Muscle of leg (tissue), 16 donors: ENCODE measurements at places on chromosomes 1 and 21. TPM values are rescaled to one million over a fixed set of nuclear protein-coding genes. Genes with fewer than 3 reads are reported as not detected.

- H3K4me3 ChIP-seq = no peak overlapping the region
- peaks cover 39% of the 10 kb centered on the region for H3K36me3 ChIP-seq
- no peaks in the 10 kb centered on the region for H3K27me3 ChIP-seq
- DNase-seq = no peak
- no peak overlapping the region for H3K27ac ChIP-seq
- H3K4me1 ChIP-seq = peaks cover 4% of the 10 kb centered on the region
Observed at GRCh38 chr21:31665397-31665796, 5.9 kb downstream of the SOD1 start.

GRCh38 chr21:23921670-23922418 lies 1685.4 kb downstream of the MRPL39 start:
- no peaks in the 10 kb centered on the region for H3K36me3 ChIP-seq
- no peak for DNase-seq

GRCh38 chr1:64574301-64574700 lies 104.4 kb downstream of the CACHD1 start:
- H3K4me1 ChIP-seq = peaks cover 9% of the 10 kb centered on the region
- no peak overlapping the region for H3K27ac ChIP-seq
- DNase-seq = no peak
- no peaks in the 10 kb centered on the region for H3K27me3 ChIP-seq
- H3K36me3 ChIP-seq = no peaks in the 10 kb centered on the region

GRCh38 chr1:166040202-166040997 lies 126.4 kb downstream of the FAM78B start:
- no peak overlapping the region for H3K4me3 ChIP-seq
- no peak for DNase-seq
- no peak overlapping the region for H3K27ac ChIP-seq
- no peaks in the 10 kb centered on the region for H3K4me1 ChIP-seq
- H3K27me3 ChIP-seq = no peaks in the 10 kb centered on the region

DNA sequence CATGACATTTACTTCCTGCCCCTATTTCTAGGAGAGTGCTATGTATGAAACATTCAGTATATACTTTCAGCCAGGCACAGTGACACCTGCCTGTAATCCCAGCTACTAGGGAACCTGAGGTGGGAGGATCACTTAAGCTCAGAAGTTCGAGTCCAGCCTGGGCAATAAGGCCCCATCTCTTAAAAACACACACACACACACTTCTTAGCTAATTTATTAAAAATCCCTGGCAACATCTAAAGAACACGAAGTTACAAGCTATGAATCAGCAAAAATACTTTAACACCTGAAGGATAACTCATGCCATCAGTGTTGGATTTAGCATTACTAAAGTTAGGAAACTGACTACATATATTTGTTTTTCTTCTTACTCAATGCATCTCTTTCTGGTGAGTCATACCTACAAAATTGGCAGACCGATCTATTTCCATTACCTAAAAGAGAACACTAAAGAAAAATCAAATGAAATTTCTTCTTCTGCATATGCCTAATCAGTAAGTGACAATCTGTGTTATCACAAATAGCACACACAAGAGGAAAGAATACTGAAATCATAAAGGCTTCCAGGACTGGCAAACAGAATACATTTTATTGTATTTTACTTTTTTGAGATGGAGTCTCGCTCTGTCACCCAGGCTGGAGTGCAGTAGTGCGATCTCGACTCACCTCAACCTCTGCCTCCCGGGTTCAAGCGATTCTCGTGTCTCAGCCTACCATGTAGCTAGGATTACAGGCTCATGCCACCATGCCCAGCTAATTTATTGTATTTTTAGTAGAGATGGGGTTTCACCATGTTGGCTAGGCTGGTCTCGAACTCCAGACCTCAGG lies 41.4 kb downstream of the RNF115 start:
- H3K36me3 ChIP-seq = peaks cover 7% of the 10 kb centered on the region
- DNase-seq = peak; percentile 70
- H3K27ac ChIP-seq = no peak overlapping the region
- no peak overlapping the region for H3K4me3 ChIP-seq
- no peaks in the 10 kb centered on the region for H3K27me3 ChIP-seq

GRCh38 chr21:40976198-40977109 lies 129.5 kb upstream of the DSCAM start:
- H3K4me3 ChIP-seq = no peak overlapping the region
- H3K36me3 ChIP-seq = no peaks in the 10 kb centered on the region
- no peaks in the 10 kb centered on the region for H3K4me1 ChIP-seq
- no peak overlapping the region for H3K27ac ChIP-seq
- DNase-seq = peak; percentile 24

GRCh38 chr1:201886103-201886885 lies 2.4 kb upstream of the SHISA4 start:
- H3K27ac ChIP-seq = no peak overlapping the region
- H3K27me3 ChIP-seq = peaks cover 20% of the 10 kb centered on the region
- no peak for DNase-seq
- H3K4me3 ChIP-seq = no peak overlapping the region
- H3K36me3 ChIP-seq = peaks cover 4% of the 10 kb centered on the region

DNA sequence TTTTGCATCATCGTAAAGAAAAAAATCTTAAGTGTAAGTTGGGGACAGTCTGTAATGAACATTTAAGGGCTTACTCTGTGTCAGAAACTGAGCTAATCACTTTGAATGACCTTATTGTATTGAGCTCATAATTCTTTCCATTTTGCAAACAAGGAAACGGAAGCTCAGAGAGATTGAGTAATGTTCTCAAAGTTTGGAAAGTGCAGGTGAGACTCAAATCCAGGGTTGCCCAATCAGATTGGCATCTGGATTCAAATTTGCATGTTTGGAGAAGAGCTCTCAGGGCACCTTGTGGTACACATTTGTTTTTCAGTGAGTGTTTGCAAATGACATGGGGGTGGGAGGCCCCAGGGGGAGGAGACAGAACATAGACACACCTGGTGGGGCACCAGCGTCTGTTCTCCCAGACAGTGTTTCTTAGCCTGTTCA lies 8.0 kb downstream of the ALPL start:
- H3K4me3 ChIP-seq = no peak overlapping the region
- peaks cover 18% of the 10 kb centered on the region for H3K27me3 ChIP-seq
- no peaks in the 10 kb centered on the region for H3K36me3 ChIP-seq
- H3K4me1 ChIP-seq = peaks cover 3% of the 10 kb centered on the region
- no peak for DNase-seq

GRCh38 chr21:28975397-28975796 lies 17.3 kb downstream of the LTN1 start:
- no peak overlapping the region for H3K4me3 ChIP-seq
- no peaks in the 10 kb centered on the region for H3K27me3 ChIP-seq
- peak; percentile 85 for DNase-seq
- H3K27ac ChIP-seq = peak overlapping the region; percentile 47

- H3K4me3 ChIP-seq = no peak overlapping the region
- no peaks in the 10 kb centered on the region for H3K27me3 ChIP-seq
- H3K4me1 ChIP-seq = no peaks in the 10 kb centered on the region
- no peaks in the 10 kb centered on the region for H3K36me3 ChIP-seq
Observed at GRCh38 chr21:35172231-35172630, 123.1 kb upstream of the RUNX1 start.

DNA sequence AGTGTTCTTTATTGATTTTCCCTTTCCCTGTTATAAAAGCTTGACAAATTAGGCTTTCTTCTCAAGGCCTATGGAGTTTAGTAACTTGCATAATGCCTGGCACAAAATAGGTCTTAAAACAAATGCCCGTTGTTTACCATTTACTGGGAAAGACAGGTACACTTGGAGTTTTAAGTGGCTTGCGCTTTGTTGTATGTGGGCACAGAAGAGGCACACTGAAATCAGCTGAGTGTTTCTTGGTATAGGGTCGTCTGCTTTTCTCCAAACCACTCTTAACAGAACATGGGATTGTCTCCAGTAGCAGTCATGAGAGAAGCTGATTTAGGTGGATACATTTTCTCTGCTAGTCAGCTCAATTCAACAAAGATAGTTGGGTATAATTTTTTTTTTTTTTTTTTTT lies 132.5 kb downstream of the SYT14 start:
- no peak for DNase-seq
- H3K4me3 ChIP-seq = no peak overlapping the region
- no peaks in the 10 kb centered on the region for H3K4me1 ChIP-seq
- H3K27me3 ChIP-seq = no peaks in the 10 kb centered on the region

DNA sequence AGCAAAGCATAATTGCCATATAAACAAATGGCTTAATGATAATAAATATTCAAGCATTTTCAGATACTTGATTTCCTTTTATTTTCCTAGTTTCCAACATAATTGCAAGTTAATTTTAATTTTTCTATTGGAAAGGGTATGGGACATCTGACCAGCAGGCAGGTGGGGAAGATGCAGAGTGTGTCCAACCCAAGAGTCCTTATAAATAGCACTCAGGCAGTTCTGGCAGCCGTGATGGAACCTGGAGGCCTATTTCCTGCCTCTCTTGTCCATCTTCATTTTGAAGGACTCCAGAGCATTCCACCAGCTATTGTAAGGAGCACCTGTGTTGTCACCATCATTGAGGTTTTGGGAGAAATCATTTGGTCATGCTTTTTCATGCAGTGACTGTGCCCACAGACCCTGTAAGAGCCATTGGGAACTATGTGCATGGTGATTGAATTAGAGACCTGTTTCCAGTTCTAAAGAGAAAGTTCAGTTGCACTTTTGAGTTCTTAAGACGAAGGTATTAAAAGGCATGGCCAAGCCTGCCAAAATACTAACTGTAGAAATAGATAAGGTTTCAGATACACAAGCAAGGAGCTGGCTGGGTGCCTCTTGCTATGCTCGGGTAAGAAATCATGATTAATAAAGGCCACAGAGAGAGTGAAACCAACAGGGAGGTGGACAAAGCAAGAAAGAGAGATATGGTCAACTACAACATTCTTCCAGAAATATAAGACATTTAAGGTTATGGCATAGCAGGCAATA lies 92.3 kb downstream of the SPATA46 start:
- no peaks in the 10 kb centered on the region for H3K36me3 ChIP-seq
- DNase-seq = no peak
- peaks cover 2% of the 10 kb centered on the region for H3K27me3 ChIP-seq
- H3K27ac ChIP-seq = no peak overlapping the region
- no peak overlapping the region for H3K4me3 ChIP-seq
- H3K4me1 ChIP-seq = no peaks in the 10 kb centered on the region

GRCh38 chr1:18288722-18289121 lies 181.1 kb downstream of the IGSF21 start:
- no peaks in the 10 kb centered on the region for H3K36me3 ChIP-seq
- H3K4me1 ChIP-seq = no peaks in the 10 kb centered on the region
- peaks cover 46% of the 10 kb centered on the region for H3K27me3 ChIP-seq
- DNase-seq = no peak
- no peak overlapping the region for H3K27ac ChIP-seq

- no peak for DNase-seq
- no peaks in the 10 kb centered on the region for H3K27me3 ChIP-seq
Observed at GRCh38 chr1:236336084-236336483, 54.3 kb upstream of the ERO1B start.

GRCh38 chr1:225767634-225768540 lies 9.7 kb upstream of the SRP9 start:
- H3K36me3 ChIP-seq = no peaks in the 10 kb centered on the region
- H3K4me1 ChIP-seq = peaks cover 74% of the 10 kb centered on the region
- no peak overlapping the region for H3K4me3 ChIP-seq
- peak overlapping the region; percentile 95 for H3K27ac ChIP-seq
- DNase-seq = peak; percentile 91
- no peaks in the 10 kb centered on the region for H3K27me3 ChIP-seq

- peaks cover 4% of the 10 kb centered on the region for H3K4me1 ChIP-seq
- no peaks in the 10 kb centered on the region for H3K27me3 ChIP-seq
- H3K4me3 ChIP-seq = no peak overlapping the region
- no peak overlapping the region for H3K27ac ChIP-seq
Observed at GRCh38 chr1:231554969-231555368, 26.5 kb downstream of the TSNAX start.

DNA sequence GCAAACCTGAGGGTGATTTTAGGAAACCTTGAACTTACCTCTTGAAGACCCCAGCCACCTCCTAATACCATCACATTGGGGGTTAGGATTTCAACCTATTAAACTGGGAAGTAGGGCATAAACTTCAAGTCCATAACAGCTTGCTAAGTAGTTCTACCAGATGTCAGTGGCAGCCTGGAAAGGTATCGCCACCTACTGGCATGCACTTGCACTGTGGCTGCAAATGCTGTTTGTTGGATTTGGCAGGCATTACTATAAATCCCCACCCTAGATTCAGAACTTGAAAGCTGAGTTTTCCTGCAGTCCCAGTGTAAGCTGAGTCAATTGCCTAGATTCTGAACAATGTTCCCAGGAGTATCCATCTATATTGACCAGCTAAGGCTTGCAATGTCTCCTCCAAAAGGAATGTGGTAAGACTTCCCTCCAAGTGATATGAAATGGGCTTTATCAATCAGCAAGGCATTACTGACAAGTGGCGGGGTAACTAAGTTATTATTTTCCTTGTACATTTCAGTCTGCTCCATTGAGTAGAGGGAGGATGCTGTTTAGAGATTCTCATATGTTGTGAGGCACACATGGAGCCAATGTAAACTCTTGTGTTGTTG lies 474.5 kb downstream of the PTPRC start:
- DNase-seq = peak; percentile 25
- H3K4me1 ChIP-seq = no peaks in the 10 kb centered on the region
- H3K4me3 ChIP-seq = no peak overlapping the region
- H3K27me3 ChIP-seq = no peaks in the 10 kb centered on the region
- H3K36me3 ChIP-seq = no peaks in the 10 kb centered on the region
- no peak overlapping the region for H3K27ac ChIP-seq

DNA sequence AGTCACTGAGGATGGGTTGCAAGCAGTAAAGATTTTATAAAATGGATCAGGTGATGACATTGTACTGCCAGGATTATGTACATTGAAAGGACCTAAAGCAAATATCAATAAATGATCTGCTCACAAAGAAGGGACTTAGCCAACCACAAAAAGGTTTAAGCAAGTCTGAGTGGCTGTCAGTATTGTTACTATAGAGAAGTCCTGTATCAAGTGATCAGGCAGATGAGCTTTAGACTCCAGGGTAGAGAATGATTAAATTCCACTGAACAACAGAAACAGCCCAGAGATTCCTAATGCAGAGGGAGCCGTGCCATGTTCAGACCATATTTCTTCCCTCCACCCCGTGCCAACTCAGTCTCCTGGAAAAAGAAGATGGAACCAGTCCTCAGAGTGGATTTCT lies 138.9 kb downstream of the SETD4 start:
- no peak overlapping the region for H3K4me3 ChIP-seq
- H3K4me1 ChIP-seq = no peaks in the 10 kb centered on the region
- no peaks in the 10 kb centered on the region for H3K27me3 ChIP-seq
- H3K36me3 ChIP-seq = no peaks in the 10 kb centered on the region
- H3K27ac ChIP-seq = no peak overlapping the region

The PDE4B gene
- total RNA-seq = 17.5 TPM

The LCE1B gene
- not detected for total RNA-seq

The MAP3K7CL gene
- total RNA-seq = 53.5 TPM

The RBM15 gene
- 18.8 TPM for total RNA-seq

The SIM2 gene
- total RNA-seq = 4.7 TPM

The TIE1 gene
- 32.7 TPM for total RNA-seq

The TRPM2 gene
- 0.89 TPM for total RNA-seq

The FALEC gene
- total RNA-seq = 0.84 TPM

The SLC45A3 gene
- 2.3 TPM for total RNA-seq

The ACTA1 gene
- 2,334 TPM for total RNA-seq

The LPAR3 gene
- 0.13 TPM for total RNA-seq

The TDRD10 gene
- 0.98 TPM for total RNA-seq

The MIXL1 gene
- total RNA-seq = 0.27 TPM

The OXCT2 gene
- total RNA-seq = 0.44 TPM
